ENCODE measurements at places on chromosomes 7 and 10. TPM values are rescaled to one million over a fixed set of nuclear protein-coding genes. Genes with fewer than 3 reads are reported as not detected.

GRCh38 chr10:4820804-4821401 is 5.1 kb upstream of the AKR1E2 start:
- H3K36me3 ChIP-seq: no peaks in the 10 kb centered on the region
- no peak for DNase-seq
- no peak overlapping the region for H3K27ac ChIP-seq
- no peak overlapping the region for H3K4me3 ChIP-seq

Gene TSPAN33
- total RNA-seq: 5.8 TPM

GRCh38 chr10:61100887-61101286 is 156.9 kb upstream of the RHOBTB1 start:
- no peak overlapping the region for H3K4me3 ChIP-seq
- no peaks in the 10 kb centered on the region for H3K27me3 ChIP-seq
- no peaks in the 10 kb centered on the region for H3K36me3 ChIP-seq
- no peak for DNase-seq
- H3K4me1 ChIP-seq: no peaks in the 10 kb centered on the region

GRCh38 chr10:125134483-125134848 is 25.9 kb downstream of the CTBP2 start:
- H3K4me3 ChIP-seq: no peak overlapping the region
- no peak for DNase-seq
- H3K4me1 ChIP-seq: no peaks in the 10 kb centered on the region
- H3K27ac ChIP-seq: no peak overlapping the region
- H3K36me3 ChIP-seq: no peaks in the 10 kb centered on the region
- no peaks in the 10 kb centered on the region for H3K27me3 ChIP-seq

Gene ANXA7
- total RNA-seq: 154 TPM
